ENCODE measurements at places on chromosomes 1 and 21. TPM values are rescaled to one million over a fixed set of nuclear protein-coding genes. Genes with fewer than 3 reads are reported as not detected.

DNA sequence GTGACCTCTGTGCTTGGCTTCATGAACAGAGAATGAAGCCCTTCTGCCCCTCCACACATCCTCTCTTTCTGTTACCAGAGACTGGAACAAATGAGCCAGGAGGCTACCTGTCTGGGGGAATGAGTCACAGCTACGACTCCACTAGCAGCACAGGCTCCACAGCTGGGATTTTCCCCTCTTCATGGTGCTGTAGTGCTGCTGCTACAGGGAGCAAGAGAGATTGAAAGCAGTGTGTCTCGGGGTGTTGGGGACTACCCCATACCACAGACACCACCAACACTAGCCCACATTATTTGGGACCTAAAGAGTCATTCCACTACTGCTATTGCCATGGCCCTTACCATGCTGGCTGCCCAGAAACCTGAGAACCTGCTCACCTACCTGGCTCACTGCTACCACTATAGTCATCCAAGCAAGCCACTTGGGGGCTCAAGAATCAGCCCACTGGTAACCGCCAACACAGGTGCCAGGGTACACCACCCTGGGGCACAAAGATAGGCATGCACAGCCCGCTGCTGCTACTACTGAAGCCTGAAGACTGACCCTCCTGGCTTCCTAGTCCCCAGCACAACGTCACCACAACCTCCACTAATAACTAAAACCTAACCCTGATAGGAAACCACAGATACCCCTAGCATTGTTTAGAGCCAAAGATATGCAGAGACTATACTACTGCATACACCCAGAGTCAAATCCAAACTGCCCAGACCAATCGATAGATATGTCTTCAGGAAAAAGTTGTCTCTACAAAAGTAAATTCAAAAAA is 17.7 kb downstream of the CD1E start:
- no peak for DNase-seq

DNA sequence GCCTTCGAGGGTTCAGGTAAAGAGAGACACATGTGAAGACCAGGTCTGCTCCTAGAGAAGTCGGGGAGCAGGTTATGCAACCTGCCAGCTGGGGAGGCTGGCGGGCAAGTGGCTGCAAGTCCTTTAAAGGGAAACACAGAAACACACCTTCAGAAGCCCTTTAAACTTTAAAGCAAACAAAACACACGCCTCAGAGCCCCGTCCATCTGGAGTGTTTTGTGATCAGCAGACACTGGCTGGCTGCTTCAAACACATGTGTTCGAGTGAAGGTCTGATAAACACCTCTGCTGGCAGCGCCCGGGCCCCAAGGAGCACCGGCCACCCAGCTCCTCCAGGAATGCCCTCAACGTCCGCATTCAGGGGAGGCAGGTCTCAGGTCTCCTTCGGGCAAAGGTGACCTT is 15.2 kb downstream of the RIPK4 start:
- no peak for DNase-seq

DNA sequence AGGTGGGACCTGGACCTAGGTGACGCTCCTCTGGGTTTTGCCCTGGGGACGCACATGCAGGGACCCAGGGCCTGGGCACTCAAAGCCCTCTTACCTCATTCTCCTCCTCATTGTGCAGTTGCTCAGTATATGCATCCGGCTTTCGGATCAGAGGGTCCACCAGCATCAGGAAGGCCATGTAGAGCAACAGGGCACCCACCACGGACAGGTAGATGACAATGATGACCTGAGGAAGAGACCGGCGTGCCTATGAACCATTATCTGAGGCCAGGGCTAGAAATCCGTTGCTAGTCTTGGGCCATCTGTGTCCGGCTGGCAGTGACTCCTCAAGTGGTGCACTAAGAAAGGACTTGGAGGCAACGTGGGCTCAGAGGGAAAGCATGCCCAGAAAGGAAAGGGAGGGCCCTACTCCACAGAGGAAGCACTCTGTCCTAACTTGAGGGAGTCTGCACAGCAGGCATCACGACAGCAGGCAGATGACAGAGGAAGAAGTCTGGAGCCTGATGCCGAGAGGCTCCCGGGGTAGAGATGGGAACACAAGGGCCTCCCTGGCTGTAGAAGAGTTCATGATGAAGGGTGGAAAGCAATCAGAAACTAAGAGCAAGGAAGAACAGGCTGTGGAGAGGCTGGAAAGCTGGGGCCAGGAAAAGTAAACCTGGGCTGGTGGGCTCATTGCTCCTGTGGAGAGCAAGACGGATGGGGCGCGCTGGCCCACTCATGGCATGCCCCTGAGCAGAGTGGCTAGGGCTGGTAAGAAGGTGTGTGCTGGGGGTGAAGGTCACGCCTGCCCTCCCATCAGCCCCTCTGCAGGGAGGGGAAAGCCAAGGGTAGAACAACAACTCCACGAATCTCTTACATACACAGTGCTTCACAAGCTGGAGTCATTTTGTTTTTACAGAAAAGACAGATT is 10.3 kb downstream of the TMEM9 start:
- no peak for DNase-seq

Gene HP1BP3
- 378 TPM for polyA plus RNA-seq

DNA sequence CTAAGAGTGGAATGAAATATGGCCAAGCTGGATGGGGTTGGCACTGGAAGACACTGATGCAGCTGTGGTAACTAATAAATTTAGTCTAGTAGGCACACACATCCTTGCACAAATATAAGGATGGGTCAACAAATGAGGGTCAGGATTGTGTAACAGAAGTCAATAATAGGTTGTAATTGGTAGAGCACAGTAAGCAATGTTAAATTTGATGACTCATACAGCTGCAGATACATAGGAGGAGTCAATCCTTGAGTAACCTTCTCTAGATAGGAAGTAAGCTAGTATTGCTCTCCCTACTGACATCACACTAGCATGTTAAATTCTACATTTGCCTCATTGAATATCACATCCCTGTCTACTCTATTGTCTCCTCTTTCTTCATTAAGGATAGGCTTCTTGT is 332.1 kb downstream of the PTPRC start:
- DNase-seq = no peak

Gene CNTN2
- 0.83 TPM for polyA plus RNA-seq

DNA sequence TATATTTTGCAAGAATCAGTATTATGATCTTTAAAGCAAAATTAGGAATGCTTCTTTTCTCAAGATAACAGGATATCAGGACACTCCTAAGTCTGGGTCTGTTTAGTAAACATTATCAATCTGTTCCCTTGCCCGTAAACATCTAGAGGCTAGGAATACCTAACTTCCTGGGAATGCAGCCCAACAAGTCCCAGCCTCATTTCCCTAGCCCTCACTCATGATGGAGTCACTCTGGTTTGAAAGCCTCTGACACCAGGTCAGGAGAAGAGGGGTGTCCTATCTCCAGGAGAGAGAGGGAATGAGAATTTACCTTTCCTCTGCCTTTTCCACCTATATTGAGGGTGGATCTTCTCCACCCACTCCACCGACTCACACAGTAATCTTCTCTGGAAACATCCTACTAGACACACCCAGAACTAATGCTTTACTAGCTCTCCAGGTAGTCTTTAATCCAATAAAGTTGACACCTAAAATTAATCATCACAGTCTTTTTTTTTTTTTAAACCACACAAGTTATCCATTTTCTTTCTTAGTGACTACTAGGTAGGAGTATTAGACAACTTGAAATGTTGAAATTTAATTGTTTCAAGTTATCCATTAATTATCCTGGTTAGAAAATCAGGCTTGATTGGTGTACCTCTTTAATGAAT is 659.3 kb downstream of the USP25 start:
- DNase-seq = no peak

- DNase-seq = no peak
These were observed 38.6 kb downstream of the EIF2B3 start for GRCh38 chr1:44947774-44948311.

Gene CA6
- polyA plus RNA-seq = 0.12 TPM

Gene ZNF648
- 1.9 TPM for polyA plus RNA-seq

Gene LCE2B
- not detected for polyA plus RNA-seq

GRCh38 chr1:163095213-163095612 is 26.1 kb downstream of the RGS4 start:
- DNase-seq = no peak

Gene PODN
- polyA plus RNA-seq = 3.2 TPM

DNA sequence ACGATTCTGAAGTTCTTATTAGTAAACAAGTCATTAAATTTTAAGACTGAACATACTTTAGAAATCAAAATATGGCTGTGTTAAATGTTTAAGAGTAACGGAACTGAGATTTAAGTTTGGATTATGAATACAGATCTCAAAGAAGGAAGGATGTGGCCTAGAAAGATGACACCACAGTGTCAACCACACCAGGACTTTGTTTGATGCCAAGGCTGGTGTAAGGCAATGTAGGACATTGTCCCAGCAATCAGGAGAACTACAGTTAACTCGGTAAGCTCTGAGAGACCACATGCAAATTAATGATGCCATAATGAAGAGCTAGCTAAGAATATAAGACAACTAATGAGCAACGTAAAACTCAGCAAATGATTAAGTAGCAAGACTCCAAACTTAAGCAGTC is 932.9 kb downstream of the ADGRL2 start:
- DNase-seq = no peak

DNA sequence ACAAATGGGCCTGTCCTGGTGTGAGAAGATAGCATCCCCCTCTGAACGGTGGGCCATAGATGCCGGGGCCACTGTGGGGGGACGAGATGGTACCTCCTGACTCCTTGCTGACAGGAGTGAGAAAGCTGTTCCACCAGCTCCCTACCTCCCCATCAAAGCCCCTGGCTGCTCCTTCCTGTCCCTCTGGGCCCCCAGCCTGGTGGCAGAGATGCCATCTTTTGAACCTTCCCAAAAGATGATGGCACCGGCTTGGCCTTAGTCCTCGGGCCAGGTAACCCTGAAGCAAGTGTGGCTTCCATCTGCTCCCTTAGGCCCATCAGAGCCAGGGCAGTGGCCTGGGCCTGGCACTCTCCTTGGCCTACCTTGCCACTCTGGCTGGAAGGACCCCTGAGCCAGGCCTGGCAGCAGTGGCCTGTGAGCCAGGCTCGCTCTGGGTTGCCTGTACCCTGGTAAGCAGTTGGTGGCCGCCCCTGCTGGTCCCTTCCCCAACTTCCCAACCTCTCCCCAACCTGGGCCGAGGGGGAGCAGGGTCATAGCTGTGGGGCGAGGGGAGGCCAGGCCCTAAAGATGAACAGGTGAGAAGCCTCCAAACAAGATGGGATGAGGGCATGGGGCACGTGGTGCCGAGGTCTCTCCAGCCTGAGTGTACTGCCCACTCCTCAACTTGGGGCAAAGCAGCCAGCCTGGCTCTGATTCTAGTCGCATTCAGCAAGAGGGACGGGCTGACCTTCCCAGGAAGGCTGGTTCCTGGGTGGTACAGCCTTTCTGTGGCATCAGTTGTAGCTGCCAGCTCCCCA is 34.7 kb downstream of the ZBTB17 start:
- no peak for DNase-seq

GRCh38 chr1:64343823-64344190 is 126.1 kb upstream of the CACHD1 start:
- DNase-seq = no peak

Gene IFI16
- 94.3 TPM for polyA plus RNA-seq

Gene SLC25A34
- 2.3 TPM for polyA plus RNA-seq

All from left renal pelvis (tissue), 4 donors.